ENCODE measurements at places on chromosomes 2 and 18. TPM values are rescaled to one million over a fixed set of nuclear protein-coding genes. Genes with fewer than 3 reads are reported as not detected.

The BCL11A gene
- total RNA-seq, result 16.7 TPM

The SLC4A3 gene
- 15.8 TPM for total RNA-seq

The CD8B2 gene
- not detected for total RNA-seq

The SRD5A2 gene
- total RNA-seq, result not detected

The STAT4 gene
- total RNA-seq, result 8.4 TPM

The CXCR1 gene
- not detected for total RNA-seq

The NCKAP5 gene
- 0.58 TPM for total RNA-seq

The ZC3H8 gene
- total RNA-seq, result 8.3 TPM

The GAD1 gene
- total RNA-seq, result 20.8 TPM

The COX7A2L gene
- total RNA-seq, result 113 TPM

The CDH2 gene
- 486 TPM for total RNA-seq

Data from endodermal cell (in vitro differentiated cells).